Neural progenitor cell (in vitro differentiated cells): ENCODE measurements at places on chromosomes 5 and 9. TPM values are rescaled to one million over a fixed set of nuclear protein-coding genes. Genes with fewer than 3 reads are reported as not detected.

Gene OMD
- total RNA-seq: not detected in 2 replicates

Gene ALDH1A1
- total RNA-seq: not detected in 2 replicates

Gene ADAMTS12
- 15.6 and 16.7 TPM in 2 replicates for total RNA-seq

Gene CCL27
- 0.37 and 0.67 TPM in 2 replicates for total RNA-seq

Gene WWC1
- 6.3 and 6.7 TPM in 2 replicates for total RNA-seq

Gene C9
- total RNA-seq: not detected in 2 replicates

Gene KIF4B
- total RNA-seq: 0.12 TPM in 1 of 2 replicates, not detected in the other

Gene C9orf153
- total RNA-seq: 0.25 TPM in 1 of 2 replicates, not detected in the other

Gene IL5
- not detected in 2 replicates for total RNA-seq

Gene LHX2
- total RNA-seq: 36.3 and 59.5 TPM in 2 replicates

Gene SEMA6A
- 75.3 and 86.4 TPM in 2 replicates for total RNA-seq

Gene RANBP17
- total RNA-seq: 38.7 and 49.7 TPM in 2 replicates

Gene PCDHA9
- total RNA-seq: 2.0 TPM in 2 replicates

Gene DIPK1B
- 11.8 and 52.8 TPM in 2 replicates for total RNA-seq

Gene NLN
- total RNA-seq: 78.6 and 94.3 TPM in 2 replicates

Gene SIT1
- 0.56 and 0.86 TPM in 2 replicates for total RNA-seq

Gene DNAJC18
- total RNA-seq: 13.7 and 21.7 TPM in 2 replicates

Gene SPINK4
- total RNA-seq: not detected in 2 replicates

Gene CAPSL
- 0.15 TPM in 1 of 2 replicates, not detected in the other for total RNA-seq

Gene ADGRV1
- 127 and 151 TPM in 2 replicates for total RNA-seq

Gene TEK
- 12.3 and 14.6 TPM in 2 replicates for total RNA-seq

Gene NPDC1
- total RNA-seq: 3.8 and 31.3 TPM in 2 replicates

Gene IRX4
- total RNA-seq: not detected in 2 replicates

Gene SLC6A18
- total RNA-seq: not detected in 2 replicates

Gene NKD2
- 1.3 and 3.2 TPM in 2 replicates for total RNA-seq
